CD4-positive, alpha-beta T cell treated with Interleukin-17A for 4 hours (primary cell): ENCODE measurements at places on chromosomes 13 and 19.

DNA sequence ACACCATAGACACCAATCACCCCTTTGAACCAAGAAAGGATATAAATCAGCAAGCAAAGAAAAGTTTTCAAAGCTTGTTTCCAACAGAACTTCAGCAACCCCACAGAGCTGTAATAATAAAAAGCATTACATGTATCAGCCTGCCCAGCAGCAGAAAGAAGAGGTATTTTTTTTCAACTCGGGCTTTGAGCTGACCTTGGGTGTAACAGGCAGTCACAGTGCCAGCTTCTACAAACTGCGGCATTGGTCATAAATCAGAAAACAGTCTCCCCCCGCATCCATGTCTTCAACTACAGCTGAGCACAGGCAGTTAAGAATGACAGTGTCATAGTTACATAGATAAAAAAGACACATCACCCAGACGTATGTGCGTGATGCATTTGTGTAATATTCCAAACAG is 671.0 kb upstream of the SLITRK1 start:
- DNase-seq = no peak

- peak; percentile 68 for DNase-seq
Measured at GRCh38 chr19:35216833-35217648, 11.5 kb downstream of the FAM187B start.

GRCh38 chr19:17835182-17836006 is 12.4 kb downstream of the JAK3 start:
- no peak for DNase-seq

DNA sequence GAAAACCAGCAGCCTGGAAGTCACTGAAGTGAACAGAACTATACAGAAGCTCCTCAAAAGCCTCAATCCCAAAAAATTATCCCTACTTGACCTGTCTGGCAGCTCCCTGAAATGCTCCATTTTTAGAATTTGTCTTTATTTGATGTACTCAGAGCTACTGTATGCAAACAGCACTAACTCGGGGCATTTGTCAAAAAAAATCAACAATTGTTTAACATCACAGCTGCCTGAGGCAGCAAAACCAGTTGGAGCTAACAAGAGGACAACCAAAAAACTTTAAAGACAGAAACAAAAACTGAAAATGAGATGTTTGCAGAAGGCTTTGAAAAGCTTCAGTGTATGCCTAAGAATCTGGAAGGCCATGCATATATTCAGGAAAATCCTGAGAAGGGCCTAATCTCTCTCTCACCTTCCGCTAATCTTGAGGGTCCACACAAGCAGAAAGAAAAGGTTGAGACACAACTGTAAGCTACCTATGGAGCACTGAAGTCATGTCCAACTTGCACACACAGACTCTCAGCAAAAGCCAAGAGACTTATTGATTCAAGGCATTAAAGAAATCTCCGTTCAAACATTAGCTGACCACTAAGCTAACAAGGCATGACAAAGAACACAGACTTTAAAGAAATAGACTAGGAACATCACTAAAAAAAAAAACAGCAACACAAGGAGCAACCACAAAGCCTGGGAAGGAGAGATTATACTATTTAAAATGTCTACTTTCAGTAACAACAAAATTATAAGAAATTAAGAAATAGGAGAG is 16.1 kb downstream of the VWA8 start:
- DNase-seq = no peak

- peak; percentile 75 for DNase-seq
Measured at GRCh38 chr19:4267101-4267900, 11.8 kb upstream of the SHD start.

DNA sequence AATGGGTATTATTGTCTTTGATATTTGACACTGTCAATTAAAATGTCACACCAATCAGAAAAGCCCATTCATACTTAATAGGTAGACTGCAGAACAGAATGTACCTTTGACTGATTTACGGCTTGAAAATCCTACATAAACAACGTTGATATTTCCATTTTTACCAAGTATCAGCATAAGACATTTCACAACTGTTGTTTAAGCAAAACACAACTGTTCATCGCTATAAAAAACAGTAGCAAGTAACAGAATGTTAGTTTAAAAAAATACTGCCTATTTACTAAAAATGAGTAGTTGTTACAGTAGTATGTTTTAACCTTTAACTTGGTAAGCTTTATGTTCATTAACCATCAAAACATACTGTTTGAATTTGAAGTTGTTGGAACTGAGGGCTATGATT is 1096.6 kb downstream of the PCDH17 start:
- DNase-seq = no peak

DNA sequence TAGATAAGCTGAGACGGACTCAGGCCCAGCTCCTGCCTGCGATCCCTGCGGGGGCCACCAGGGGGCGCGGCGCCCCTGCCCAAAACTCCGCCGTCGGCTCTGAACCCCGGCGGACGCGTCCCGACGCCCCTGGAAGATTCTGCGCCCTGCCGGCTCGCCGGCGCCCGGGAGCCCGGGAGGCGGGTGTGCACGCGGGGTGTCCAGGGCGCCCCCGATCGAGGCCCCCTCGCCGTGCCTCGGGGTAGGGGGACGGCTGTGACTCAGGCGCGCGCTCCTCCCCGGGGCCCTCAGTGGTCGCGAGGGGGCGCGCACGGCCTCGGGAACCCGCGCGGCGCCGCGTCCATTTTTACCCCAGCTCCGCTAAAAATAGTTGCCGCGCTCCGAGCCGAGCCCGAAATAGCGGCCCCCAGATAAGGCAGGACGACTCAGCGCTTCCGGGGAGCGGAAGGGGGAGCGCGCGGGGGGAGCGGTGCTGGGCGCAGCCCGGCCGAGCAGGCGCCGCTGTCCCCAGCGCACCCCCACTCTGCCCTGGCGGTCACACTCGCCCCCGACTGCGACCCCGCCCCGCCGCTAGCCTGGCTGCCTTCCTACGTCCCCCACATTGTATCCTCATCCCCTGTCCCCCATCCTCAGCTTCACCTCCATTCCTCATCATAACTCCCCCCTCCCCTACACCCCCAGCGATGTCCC is 16.0 kb upstream of the ERCC1 start:
- DNase-seq = peak; percentile 88

- DNase-seq = no peak
Measured at GRCh38 chr13:97111756-97112155, 110.4 kb upstream of the MBNL2 start.

GRCh38 chr13:40213779-40214178 is 452.7 kb downstream of the FOXO1 start:
- no peak for DNase-seq

- no peak for DNase-seq
Measured at GRCh38 chr13:27744801-27745200, 47.5 kb upstream of the GSX1 start.

DNA sequence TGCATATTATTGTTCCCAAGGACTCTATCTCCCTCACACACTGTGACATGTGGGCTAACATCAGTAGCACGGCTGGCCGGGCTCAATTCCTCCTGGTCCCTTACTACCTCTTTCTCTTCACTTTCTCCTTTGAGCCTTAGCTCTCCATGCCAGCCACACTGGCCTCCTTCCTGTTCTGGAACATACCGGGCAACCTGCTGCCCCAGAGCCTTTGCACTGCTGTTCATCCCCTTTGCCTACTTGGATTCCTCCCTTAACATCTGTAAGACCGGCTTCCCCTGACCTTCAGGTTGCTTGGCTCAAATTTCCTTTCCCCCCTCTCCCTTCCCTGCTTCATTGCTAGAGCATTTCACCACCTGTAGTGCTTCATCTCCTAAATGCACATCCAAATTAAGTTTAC is 17.1 kb downstream of the IRS2 start:
- no peak for DNase-seq
